Sciatic nerve (tissue), 2 donors: ENCODE measurements at places on chromosomes 4 and X.

GRCh38 chr4:87669373-87669772 lies 19.3 kb downstream of the DMP1 start:
- DNase-seq = no peak

DNA sequence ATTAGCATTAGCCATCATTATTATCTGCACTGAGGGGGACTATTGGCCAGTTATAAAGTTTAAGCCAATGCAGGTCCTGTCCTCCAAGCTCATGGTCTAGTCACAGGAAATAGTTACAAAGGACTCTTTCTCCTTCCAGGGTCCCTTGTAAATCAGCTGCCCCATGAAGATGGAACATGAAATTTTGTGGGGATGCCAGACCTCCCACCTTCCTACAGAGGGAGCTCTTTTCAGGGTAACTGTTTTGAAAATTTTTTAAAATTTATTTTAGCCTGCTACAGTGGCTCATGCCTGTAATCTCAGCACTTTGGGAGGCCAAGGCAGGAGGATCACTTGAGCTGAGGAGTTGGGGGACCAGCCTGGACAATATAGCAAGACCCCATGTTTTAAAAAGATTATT lies 124.4 kb upstream of the SLC34A2 start:
- DNase-seq = no peak

- DNase-seq = no peak
Measured at GRCh38 chr4:184074677-184075388, 142.8 kb downstream of the ENPP6 start.

DNA sequence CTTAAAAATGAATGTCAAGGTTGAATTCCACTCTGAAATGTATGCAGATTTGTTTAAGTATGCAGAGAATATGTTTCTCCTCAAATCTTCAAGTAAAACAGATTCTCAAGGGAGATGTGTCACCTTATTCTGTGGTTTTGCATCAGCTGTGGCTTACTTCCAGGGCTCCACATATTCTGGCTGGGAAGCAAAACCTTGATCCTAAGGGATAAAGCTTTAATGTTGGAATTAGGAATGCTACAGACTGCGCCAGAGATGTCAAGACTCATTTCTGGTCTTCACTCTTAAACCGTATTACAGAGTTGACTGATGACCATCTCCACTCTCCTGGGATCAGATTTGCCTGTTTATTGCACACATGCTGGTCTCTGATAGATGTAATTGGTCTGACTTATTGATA lies 143.9 kb upstream of the DIPK2B start:
- DNase-seq = no peak

DNA sequence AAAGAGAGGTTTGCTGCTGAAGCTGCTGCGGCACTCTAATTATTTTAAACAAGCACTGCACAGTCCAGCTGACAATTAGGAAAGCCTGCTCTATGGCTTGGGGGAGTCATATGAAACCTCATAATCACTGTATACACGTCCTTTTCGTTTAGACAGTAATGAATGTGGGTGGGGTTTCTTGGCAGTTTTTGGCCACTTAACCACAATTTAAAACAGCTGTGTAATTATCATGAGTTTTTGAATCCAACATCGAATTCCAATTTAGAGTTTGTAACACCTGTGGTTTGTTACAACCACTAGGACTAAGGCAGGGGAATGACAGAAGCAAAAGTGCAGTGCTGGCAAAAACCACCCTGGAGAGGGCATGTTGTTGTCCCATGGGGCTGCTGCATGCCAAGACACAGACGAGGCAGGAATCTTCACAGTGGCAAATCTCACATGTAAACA lies 99.5 kb downstream of the CXXC4 start:
- no peak for DNase-seq

DNA sequence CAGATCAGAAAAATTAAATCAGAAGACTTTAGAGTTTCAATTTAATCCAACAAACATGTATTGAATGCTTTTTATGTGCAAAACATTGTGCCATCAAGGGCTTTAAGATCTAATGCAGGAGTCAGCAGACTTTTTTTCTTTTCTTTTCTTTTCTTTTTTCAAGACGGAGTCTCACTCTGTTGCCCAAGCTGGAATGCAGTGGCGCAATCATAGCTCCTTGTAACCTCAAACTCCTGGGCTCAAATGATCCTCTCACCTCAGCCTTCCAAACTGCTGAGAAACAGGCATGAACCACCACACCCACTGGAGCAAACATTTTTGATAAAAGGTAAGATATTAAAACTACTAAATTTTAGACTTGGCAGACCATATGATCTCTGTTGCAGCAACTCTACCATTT lies 24.6 kb upstream of the LRBA start:
- DNase-seq = no peak
